ENCODE measurements at places on chromosomes 11 and 22.
A peak's percentile ranks its signal among the peaks of the same experiment; 100 is the strongest.

DNA sequence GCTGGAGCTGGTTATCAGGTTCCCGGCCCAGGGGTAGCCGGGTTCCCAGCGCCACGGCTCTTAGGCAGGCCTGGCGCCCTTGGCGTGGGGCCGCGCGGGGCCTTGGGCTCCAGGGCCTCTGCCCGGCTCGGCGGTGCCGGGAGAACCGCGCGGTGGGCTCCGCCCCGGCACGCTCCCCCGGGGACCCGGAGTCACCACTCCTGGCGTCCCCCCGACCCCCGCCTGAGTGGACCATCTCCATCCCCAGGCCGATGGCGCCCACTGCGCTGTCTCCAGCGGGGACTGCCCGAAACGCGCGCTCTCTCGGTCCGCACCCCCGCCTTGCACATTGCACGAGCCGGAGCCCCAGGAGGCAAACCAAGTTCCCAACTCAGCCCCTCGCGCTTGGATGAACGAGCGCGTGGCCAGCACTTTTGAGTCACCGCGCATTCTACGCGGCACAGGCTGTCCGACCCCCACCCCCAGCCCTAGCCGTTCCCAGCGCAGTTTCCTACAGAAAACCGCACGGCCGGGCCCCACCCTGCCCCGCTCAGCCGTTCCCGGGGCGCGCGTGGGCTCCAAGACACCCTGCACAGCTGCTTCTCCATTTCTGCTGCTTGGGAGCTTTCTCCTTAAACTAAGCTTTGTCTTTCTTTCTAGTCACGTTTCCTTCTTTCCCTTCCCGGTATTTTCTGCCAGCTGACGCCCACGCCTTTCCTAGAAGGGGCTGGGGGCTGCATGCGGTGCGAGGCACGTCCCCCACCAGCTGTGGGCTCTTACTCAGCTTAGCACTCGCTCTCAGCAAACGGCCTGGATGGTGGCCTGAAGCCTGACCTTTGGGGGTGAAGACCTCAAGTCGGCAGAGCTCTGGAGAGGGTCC, 650 bp upstream of the CHID1 start:
- DNase-seq, result peak; percentile 32

- DNase-seq, result no peak
These were observed 129.0 kb upstream of the LDLRAD3 start for GRCh38 chr11:35814720-35815305.

- no peak for DNase-seq
These were observed 7.4 kb downstream of the PTPRJ start for GRCh38 chr11:47987781-47988180.

- no peak for DNase-seq
These were observed 74.7 kb upstream of the DRD2 start for GRCh38 chr11:113549611-113550578.

GRCh38 chr22:17155941-17156340, 3.1 kb downstream of the HDHD5 start:
- no peak for DNase-seq

GRCh38 chr11:69444381-69445130, 36.9 kb upstream of the LINC01488 start:
- DNase-seq, result no peak

DNA sequence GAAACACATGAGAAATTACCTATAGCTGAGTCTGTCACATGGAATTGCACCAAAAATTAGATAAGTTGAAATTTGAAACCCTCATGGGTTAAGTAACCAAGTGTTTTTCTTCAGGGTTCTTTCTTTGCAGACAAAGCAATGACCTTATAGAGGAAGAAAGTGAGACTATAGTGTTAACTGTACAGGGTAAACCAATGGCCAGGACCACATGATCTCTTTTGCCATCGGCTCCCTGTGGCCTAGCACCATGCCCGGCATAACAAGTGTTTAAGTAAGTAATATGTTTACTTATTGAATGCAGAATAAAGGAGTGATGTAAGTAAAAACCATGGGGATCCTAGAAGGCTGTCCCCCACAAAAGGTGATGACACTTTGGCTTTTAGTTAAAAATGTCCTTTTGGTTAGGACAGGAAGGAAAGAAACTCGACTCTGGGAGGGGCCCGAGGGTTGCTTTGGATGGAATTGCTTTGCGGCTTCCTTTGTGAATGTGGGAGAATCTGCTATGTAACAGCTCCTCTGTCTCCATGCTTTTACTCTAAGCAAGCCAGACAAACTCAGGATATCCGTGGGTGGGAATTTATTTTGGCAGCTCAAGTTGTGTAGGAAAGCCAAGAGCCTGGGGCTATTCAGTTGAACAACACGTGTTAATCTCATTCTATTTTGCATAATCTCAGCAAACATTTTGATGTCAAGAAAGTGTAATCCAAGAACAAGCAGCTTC, 454.7 kb downstream of the INSC start:
- DNase-seq, result no peak

GRCh38 chr11:121140369-121140768, 39.3 kb downstream of the TECTA start:
- DNase-seq, result no peak

GRCh38 chr22:27679693-27680488, 121.7 kb downstream of the MN1 start:
- DNase-seq, result no peak

- no peak for DNase-seq
These were observed 749.9 kb downstream of the METTL15 start for GRCh38 chr11:28858076-28858475.

DNA sequence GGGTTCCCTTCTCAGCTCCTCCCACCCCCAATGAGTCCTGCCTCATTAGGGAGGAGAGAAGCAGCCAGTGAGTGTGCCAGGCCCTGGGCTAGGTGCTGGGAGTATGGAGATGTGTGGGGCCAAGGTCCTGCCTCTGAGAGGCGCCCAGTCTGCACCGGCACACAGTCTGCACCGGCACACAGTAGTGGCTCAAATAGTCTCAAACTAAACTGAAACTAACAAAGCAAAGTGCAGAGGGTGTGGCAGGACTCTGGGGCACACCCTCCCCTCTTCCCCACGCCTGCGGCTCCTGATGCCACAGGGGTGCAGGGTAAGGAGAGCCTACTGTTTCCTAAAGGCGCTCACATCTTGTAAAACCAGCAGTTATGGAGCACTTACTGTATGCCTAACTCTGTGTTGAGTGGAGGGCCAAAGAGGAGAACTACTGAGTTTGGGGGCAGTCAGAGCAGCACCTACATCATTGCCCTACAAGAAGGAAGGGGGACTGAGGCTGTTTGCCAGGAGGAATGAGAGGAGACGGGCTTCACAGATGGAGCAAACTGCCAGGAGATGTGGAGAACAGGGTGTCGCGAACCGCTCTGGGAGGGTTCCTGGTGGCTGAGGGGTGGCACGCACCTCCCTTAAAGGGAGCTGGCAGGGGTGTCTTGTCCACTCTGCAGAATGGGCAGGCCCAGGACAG, 939 bp upstream of the SH3BP1 start:
- DNase-seq, result no peak

DNA sequence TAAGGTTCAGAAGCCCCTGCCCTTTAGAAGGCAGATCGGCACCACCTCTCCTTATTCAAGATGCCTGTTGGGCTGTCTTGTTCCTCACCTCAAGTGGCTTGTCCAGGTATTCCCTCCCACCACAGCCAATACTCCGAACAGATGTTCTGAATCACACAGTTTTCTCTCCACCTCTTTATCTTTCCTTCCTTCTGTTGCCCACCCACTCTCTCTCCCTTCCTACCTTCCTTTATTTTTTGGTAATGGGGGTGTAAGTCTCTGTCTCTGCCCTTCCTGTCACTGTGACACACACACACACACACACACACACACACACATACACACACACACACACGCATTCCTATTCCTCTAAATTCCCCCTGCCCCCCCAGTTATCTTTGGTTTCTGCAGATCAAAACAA, 8.4 kb downstream of the BEST1 start:
- DNase-seq, result no peak

- DNase-seq, result no peak
These were observed 23.5 kb downstream of the PPFIBP2 start for GRCh38 chr11:7537265-7537664.

DNA sequence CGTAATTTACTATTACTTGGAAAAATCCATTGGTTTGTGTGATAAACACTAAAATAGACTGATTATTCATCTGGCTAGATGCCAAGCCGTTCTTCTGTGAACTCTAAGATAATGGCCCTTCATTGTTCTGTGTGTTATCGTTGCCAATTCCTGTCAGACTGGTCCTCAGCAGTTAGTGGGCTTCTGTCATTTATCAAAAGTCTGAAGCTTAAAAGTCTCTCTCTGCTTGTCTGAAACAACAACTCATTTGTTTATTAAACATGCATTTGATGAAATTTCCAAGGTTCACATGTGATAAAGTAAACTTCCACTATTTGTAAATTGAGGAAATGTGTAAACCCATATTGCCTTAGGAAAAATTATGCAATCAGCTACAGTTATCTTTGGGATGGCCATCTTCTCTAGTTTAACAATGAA, 21.1 kb upstream of the RDX start:
- DNase-seq, result no peak

Data from activated T-cell treated with anti-CD3 and anti-CD28 coated beads for 24 hours (primary cell).